PC-3 (cell line): ENCODE measurements at places on chromosomes 6 and 20. TPM values are rescaled to one million over a fixed set of nuclear protein-coding genes. Genes with fewer than 3 reads are reported as not detected.

The PTCHD4 gene
- total RNA-seq = not detected in 2 replicates

DNA sequence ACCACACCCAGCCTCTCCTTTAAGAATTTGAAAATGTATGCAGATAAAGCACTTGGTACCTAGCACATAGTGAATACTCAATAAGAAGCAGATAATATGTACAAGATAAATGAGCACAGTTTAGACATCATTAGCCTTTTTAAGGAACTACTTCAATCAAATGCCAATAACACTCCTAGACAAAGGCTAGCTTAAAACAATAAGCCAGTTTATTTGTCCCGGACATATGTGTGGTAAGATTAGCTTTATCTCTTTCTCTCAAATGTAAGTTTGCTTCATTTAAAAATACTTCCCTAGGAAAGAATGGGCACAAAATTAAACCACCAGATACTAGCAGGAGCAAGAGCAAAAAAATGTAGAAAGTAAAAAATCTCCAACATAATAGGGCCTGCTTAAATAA is 73.8 kb downstream of the MAP3K5 start:
- no peak for DNase-seq

The PRDM13 gene
- total RNA-seq = not detected in 2 replicates

- DNase-seq = no peak
These were observed 123.0 kb downstream of the JARID2 start for GRCh38 chr6:15368873-15369272.

DNA sequence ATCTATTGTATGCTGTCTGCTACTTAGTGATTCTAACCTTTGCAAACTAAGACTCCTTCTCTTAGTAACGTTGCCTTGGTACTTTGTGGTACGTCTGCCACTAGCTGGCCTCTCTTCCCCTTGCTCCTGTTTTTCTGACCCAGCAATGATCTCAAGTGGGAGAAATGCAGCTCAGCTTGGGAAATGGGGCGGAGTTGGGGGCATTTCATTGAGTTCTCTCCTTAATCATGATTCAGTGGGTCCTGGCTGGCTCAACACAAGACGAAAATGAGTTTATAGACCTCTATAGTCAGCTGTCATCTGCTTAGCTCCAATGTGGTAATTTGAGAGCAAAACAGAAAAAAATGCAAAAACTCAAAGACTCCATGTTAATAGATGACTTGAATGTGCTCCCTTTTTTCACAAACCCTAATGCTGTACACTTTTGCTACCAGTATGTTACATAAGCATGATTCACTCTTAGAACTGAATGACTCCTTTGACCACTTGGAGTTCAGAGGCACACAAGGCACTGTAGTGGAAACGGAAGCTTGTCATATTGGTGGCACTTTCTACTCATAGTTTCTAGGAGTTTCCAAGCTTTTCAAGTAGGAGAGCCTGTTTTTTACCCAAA is 55.3 kb upstream of the SOX4 start:
- DNase-seq = peak; percentile 58

DNA sequence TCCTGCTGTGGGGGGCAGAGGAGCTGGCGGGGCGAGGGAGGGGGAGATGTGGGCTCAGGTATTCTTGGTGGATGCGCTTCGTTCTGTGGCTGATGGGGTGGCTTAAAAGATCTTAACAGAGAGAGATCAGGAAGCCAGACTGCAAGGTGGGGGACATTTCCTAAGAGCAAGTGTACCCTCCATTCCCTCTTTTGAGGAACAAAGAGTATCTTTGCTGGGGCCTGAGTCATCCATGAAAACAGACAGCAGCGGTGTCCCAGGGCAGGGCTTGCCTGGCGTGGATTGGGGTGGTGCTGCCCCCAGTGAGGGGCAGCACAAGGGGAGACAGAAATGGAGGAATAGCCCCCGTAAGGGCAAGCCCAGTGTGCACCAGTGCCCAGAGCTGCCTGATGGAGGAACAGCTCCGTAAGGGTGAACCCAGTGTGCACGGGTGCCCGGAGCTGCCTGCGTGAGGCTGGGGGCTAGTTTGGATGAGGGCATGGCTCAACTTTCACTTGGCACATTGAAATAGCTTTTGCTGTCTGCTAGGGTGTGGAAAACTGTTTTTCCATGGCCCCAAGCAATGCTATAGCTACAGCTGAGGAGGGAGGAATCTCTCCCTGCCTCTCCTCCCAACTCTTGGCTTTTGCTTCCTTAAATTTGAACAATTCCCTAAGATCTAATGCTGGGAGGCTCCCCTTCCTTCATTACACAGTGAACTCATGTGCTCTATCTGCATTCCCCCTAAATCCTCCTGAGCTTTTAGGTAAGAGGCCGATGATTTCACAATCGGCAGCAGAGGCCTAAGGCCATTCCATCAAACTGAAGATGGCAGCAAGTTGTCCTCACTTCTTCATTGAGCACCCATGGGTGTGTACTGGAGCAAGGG is 12.9 kb downstream of the MAPK13 start:
- DNase-seq = no peak

DNA sequence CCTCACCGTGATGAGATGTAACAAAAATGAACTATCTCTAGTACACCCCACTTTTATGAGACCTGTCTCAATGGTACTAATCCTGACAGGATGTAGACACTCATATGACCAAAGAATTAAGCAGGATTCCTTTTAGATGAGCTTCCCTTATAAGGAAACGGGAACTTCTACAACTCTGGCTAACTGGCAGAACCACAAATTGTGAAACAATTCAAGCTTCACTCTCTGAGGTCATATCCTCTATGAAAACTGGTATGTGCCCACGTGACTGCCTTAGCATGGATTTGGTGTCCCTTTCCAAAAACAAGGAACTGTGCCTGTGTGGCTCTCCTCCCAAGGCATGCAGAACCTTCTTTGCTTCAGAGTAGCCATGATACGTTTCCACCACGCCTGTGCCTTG is 14.1 kb upstream of the CPNE5 start:
- DNase-seq = peak; percentile 64
